Neuronal stem cell (in vitro differentiated cells): ENCODE measurements at places on chromosomes 16 and 17.

DNA sequence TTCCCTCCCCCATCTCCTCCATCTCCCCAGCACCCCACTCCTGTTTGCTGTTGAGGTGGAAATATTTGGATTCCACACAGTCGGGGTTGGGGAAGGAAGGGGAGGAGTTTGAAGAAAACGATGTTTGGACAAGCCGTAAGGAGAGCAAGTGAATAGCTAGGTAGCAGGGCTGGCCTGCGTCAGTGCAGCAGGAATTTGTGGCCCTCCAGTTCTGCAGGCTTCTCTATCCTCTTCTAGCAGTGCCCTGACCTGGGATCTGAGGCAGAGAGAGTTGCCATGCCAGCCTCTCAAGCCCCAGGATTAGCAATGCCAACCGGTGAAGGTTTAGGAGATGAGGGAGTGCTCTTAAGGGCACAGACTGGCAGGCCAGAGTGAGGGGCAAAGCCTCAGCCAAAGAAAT is 12.5 kb downstream of the TLCD2 start:
- no peak for DNase-seq

DNA sequence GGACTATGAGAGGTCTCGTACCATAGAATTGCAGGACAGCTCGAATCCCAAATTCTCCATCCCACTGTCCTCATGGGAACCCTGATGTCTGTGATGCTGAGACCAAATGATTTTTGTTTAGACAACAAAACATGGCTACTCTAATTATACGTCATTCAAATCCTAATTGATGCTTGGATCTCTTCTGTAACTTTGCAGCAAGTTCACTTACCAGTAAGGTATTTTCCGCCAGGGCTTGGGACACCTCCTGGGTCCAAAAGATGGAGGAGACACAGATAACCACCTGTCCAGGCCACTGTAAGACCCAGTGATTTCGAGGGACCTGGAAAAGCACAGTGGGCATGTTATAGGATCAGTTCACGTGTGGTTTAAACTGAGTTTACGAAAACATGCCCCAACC is 92.8 kb downstream of the DNAH3 start:
- no peak for DNase-seq

- DNase-seq = no peak
Measured at GRCh38 chr16:57258910-57259475, 13.9 kb downstream of the ARL2BP start.

DNA sequence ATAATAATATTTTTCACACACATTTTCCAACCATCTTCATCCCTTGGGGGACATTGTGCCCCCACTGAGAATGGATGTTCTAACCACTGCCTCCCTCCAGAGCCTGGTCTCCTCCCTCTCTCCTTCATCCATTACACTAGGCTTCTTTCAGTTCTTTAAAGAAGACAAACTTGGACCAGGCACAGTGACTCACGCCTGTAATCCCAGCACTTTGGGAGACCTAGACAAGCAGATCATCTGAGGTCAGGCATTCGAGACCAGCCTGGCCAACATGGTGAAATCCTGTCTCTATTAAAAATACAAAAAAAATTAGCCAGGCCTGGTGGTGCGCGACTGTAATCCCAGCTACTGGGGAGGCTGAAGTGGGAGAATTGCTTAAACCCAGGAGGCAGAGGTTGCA is 6.5 kb downstream of the ALOX15 start:
- DNase-seq = no peak

DNA sequence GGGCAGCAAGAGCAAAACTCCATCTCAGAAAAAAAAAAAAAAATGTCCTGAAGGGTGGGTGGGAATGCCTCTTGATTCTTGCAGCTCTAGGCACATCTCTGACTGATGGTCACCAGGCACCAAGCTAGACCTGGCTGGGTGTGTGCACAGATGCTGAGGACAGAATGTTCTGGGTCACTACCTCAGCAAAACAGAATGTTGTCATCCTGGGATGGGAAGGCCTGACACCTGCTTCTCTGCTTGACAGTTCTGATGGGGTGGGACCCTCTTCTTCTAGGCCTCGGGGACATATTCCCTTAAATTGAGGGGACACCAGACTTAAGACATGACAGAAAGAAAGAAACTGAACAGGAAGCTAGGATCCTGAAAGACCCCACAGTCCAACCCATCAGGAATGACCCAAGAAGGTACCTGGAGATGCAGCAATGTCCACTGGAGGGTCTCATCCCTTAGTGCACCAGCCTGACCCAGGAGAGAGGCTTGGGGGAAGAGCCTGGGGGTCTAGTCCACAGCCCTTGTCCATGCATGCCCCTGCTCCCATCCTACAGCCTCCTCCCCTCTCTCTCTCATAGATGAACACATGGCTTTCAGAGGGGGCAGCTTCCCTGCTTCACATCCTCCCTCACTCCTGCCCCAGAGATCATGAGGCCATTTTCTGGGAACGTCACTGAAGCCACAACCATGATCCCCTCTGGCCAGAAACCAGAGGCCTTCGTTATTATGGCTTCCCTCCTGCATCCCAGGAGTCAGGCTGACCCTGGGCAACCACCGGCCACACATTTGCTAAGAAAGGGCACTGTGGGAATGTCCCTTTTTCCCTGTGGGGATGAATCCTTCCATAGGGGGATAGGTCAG is 3.8 kb upstream of the STAT5B start:
- DNase-seq = no peak

DNA sequence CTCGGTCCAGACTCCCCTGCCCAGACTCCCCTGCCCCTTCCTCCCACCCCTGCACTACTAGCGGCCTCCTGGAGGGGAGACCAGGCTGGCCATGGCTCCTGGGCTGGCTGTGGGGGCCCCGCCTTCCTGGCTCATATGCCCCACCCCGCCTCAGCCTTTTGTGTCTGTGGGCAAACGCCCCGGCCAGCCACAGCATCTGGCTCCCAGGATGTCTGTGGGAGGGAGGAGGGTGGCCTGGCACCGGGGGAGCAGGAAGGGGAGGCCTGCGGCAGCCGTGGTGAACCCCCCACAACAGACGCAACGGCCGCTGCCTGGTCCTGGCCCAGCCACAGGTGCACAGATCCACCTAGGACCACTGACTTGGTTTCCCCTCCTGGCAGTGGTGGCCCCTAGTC is 32.9 kb downstream of the BAHCC1 start:
- DNase-seq = no peak

DNA sequence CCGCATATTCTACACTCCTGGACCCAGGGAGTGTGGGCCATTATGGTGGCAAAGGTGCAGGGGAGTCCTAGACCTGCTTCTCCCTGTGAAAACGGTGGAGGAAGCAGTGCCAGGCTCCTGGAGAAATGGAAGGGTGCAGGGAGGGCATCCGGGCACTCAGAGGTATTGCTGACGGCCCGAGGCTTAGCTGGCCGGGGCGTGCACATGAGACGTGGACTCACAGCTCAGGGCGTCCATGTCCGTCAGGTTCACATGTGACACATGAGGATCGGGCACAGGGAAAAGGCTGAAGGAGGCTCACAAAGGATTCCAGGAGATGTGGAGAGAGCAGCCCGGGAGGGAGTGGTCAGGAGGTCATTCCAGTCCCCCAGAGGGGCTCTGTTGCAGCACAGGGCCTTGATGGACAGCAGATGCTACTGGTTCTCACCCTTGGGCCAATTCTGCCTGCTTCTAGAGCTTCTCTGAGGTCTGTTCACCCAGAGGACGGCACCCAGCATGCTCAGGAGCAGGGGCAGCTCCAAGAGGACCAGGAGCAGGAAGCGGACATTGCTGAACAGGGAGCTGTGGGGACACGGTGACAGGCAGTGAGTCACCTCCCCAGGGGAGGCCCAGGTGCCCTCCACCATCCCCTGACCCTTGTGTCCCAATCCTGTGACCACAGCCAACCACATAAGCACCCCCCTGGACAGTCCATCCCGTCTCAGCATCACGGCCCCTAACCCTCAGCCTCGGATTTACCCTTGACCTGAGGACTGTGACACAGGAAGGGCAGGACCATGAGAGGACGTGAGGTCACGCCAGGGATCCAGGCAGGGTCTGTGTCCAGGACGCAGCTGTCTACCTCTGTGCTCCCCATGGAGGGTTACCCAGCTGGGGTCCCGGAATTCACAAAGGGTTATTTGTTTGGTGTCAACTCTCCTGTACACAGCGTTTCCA is 4.5 kb downstream of the CD300C start:
- no peak for DNase-seq

GRCh38 chr17:33225509-33225908 is 67.6 kb downstream of the ASIC2 start:
- no peak for DNase-seq

DNA sequence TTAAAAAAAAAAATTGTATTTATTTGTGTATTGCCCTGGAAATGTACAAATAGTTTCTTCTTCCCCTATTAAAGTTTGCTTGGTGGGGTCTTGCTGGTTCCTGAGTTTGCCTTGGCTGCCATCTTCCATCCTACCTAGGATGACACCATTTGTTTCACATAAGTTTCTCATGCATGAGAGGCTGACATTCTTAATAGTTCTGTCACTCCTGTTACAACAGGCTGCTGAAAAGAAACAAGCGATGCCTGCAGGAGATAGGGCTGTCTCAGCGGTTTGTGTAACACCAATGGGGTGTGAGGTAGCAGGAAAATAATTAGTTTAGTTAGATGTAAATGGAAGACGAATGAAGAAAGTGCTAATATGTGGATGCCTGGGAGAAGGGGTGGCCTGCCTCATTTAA is 1000.9 kb upstream of the RBFOX1 start:
- DNase-seq = no peak

- no peak for DNase-seq
Measured at GRCh38 chr16:77037696-77038347, 153.2 kb upstream of the MON1B start.

DNA sequence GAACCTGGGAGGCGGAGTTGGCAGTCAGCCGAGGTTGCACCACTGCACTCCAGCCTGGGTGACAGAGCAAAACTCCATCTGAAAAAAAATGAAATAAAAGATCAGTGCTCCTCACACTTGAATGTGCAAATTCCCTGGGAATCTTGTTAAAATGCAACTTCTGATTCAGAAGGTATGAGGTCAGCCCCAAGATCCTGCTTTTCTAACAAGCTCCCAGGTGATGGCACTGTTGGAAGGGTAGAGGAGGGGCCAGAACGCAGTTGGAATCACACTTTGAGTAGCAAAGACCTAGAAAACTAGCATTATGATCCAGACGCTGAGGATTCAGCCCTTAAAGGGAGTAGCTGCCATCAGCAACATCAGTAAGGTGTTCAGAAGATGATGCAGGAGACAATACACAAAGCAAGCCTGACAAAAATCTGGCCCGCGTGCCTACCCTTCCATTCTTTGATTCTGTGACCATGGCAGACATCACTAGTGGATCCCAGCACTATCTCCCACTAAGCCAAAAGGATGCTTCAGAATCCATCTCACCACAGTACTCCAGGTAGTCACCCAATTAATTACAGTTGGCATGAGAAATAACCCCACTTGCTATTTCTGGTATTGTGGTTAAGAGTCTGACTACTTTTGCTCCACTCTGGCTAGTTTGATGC is 33.1 kb upstream of the MEIOC start:
- DNase-seq = no peak

- no peak for DNase-seq
Measured at GRCh38 chr16:554640-555365, 5.4 kb upstream of the PRR35 start.

GRCh38 chr17:8314797-8315763 is 5.0 kb downstream of the ARHGEF15 start:
- DNase-seq = no peak

- DNase-seq = no peak
Measured at GRCh38 chr17:29449865-29450671, 59.9 kb downstream of the TAOK1 start.

DNA sequence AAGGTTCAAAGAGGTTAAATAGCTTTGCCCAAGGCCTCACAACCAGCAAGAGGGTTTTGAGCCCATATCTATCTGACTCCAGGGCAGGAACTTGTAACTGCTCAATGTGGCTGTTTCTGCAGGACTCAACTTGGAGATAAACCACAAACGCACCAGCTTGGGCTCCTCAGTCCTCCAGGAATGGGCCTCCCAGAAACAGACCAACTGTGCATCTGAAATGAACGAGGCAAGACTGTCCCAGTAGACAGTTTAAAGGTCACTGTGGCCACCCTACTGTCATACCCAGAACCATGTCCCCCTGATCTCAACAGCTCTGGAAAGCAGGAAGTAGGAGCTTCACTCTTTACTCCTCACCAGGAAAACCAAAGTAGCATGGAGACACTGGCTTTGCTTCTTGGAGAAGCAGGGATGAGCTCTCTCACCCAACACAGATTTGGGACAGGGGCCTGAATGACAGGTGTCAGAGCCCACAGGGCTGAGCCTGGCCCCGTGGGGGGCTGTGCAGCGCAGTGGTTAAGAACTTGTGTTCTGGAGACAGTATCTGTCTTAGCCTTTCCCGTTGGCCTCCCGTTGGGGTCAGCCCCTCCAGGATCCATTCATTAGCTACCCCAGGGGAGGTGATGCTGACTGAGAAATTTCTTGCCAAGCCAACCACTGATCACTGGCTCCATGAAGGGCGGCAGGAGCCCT is 2.3 kb upstream of the CALB2 start:
- DNase-seq = no peak

DNA sequence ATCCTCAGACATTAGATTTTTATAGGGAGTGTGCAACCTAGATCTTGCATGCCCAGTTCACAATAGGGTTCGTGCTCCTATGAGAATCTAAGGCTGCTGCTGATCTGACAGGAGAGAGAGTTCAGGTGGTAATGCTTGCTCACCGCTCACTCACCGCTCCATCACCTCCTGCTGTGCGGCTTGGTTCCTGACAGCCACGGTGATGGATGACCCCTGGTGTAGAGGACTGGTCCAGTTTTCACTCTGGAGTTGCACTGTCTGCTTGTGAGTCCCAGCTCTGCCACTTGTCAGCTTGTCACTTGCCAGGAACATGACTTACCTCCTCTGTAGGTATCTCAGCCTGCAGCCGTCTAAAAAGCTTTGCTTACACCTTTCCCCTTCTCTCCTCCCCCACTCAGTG is 214.6 kb downstream of the SNX29 start:
- no peak for DNase-seq

- no peak for DNase-seq
Measured at GRCh38 chr16:12132850-12133440, 156.4 kb downstream of the SNX29 start.

- no peak for DNase-seq
Measured at GRCh38 chr16:57156351-57156703, 29.5 kb downstream of the PSME3IP1 start.

GRCh38 chr17:17767887-17768418 is 68.8 kb downstream of the SREBF1 start:
- no peak for DNase-seq

- no peak for DNase-seq
Measured at GRCh38 chr16:81657781-81658180, 121.3 kb upstream of the PLCG2 start.

- DNase-seq = peak; percentile 53
Measured at GRCh38 chr16:83967838-83968305, at the start of gene NECAB2. Gene NECAB2 (plus strand): TSS chr16:83968244. CDS start chr16:83968649, 405 bp downstream.

DNA sequence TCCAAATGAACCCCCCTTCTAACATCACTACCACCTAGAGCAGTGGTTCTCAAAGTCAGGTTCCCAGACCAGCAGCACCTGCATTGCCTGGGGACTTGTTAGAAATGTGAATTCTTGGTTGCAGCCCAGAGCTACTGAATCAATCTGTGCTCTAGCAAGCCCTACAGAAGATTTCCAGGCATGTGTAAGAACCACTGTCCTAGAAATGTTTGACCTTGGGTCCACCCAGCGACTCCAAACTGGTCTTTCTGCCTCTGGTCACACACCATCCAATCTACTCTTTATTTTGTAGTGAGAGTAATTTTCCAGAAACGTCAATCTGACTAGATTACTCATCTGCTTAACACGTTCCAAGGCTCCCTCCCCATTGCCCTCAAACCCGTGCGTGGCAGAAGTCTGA is 169.9 kb downstream of the HAPSTR1 start:
- DNase-seq = no peak
